ENCODE measurements at places on chromosomes 1 and 21.

DNA sequence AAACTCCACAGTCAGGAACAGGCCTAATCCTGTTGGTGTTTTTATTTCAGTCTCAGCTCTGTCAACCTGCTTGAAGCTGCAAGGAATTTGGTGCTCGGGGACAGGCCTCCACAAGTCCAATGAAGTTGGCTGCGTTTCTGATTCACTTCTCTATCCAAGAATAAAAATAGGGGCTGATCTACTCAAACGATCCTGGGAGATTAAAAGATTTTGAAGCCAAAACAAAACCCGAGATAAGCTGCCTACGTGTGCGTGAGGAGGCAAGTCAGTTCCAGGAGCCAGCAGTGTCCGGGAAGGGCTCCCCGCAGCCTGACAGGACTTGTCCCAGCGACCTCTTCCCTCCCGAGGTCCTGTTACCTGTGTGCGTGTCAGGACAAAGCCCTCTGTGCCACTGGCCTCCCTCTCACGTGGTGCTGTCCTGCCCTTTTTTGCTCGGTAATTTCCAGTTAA, 98.0 kb downstream of the ETS2 start:
- DNase-seq, result no peak

DNA sequence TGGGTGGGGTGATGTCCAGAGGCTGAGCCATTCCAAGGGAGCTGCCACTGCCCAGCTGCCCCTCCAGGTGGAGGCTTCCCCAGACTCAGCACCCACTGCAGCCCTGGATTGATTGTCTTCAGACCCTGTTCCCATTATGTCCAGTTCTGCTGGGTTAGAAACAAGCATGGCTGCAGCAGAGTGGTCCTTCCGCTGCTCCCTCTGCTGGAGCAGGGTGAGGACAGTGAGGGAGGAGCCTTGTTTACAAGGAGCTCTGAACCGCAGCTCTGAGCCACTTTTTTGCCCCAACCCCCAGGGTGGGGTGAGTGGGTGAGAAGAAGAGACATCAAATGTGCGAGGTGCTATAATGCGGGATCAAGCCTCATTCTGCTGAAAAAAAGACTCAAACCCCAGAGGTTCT, 2.3 kb downstream of the TNNT2 start:
- DNase-seq, result no peak

- DNase-seq, result no peak
Measured at GRCh38 chr21:16402752-16403151, 673.0 kb downstream of the USP25 start.

DNA sequence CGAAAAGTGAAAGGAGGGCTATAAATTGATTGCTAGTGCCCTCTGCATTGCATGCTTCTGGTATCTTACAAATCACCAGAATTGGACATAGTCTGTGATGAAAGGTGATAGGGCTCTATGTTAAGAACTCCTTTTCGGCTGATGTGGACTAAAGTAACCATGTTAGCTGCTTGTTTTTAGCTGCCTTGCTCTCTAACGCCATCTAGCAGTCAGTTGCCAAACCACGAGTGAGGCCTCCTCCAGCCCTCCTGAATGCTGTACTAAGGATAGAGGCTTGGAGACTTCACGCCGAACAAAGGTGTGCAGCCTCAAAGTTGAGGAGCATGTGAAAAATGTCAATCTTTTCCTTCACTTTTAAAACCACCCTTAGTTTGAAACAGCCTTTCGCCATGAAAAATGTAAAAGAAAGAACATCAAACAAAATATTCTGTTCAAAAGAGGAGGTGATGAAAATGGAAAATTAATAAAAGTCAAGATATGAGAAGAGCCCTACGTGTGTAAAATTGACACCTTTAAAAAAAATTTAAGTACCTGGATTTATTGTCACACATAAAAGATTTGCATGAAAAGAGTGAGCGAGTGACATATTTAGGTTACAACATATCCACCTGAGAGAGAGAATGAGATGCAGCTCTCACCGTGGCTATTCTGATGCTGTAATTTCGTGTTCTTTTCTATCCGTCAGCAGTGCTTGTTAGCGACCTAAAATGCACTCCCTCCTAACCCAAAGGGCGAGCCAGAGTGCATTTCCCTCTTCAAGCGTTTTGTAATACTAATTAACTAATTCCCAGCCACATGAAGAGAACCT, 8.1 kb downstream of the LRRC53 start:
- peak; percentile 23 for DNase-seq

DNA sequence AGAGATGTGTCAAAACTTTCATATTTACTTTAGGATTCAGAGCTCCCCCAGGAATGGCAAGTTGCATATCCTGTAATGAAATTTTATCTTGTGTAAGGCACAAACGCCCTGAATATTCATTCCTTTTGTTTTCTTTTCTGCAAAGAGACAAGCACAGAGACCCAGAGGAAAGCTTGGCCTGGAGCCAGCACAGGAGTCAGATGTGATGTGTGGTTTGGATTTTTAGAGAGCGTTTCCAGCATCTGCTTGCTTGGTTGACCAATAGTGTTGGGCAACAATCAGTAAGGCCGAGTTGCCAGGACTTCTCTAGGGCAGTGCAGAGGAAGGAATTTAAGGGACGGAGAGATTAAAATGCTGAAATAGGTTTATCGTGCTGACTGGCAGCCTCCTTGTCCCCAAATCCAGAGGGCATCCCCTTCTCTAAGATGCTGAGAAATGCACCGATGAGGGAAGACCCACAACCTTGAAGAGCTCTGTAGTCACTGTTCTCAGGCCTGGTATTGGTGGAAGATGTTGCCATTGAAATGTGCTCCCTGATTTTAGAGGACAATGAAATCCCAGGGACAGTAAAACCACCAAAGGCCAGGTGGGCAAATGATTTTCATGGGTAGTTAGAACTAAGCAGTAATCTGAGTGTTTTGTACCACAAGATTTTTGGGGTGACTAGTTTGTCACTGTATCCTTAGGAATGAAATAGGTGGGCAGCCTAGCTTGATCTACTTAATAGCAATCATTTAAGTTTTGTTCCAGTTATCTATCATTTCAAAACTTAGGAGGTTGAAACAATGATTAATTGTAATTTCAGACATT, 37.9 kb upstream of the RHOU start:
- no peak for DNase-seq
